ENCODE measurements at places on chromosomes 16 and 17.

GRCh38 chr17:78905116-78905515 lies 2.1 kb upstream of the CEP295NL start:
- no peak for DNase-seq

- no peak for DNase-seq
Observed at GRCh38 chr17:50840311-50840851, 5.0 kb downstream of the WFIKKN2 start.

DNA sequence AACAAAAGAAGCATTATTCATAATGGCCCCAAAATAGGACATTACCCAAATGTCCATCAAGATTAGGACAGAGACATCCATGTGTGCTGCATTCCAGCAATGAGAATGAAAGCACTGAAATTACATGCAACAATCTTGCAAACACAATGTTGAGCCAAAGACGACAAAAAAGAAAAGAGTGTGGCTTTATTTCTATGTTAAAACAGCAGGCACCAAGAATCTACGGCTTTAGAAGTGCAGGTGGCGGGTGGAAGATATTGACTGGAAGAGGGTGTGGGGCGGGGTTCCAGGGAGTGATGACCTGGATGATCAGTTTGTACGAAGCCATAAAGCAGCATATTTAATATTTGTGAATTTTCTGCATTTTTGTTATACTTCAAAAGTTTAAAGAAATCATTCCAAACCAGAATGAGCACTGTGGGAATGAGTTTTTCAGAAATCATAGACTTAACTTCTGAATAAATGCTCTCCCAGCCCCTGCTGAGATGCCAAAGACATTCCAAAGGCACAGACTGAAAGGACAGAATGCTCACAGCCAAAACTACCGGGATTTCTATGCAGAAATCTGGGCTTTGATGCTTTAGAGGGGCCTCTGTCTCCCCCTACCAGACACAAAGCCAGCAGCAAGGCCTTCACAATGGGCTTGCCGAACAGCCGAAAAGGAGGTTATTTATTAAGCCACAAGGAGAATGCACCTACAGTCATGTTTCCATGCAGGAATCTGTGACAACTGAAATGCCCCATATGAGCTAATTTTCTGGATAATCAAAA lies 361.6 kb downstream of the GRIN2A start:
- DNase-seq: no peak

DNA sequence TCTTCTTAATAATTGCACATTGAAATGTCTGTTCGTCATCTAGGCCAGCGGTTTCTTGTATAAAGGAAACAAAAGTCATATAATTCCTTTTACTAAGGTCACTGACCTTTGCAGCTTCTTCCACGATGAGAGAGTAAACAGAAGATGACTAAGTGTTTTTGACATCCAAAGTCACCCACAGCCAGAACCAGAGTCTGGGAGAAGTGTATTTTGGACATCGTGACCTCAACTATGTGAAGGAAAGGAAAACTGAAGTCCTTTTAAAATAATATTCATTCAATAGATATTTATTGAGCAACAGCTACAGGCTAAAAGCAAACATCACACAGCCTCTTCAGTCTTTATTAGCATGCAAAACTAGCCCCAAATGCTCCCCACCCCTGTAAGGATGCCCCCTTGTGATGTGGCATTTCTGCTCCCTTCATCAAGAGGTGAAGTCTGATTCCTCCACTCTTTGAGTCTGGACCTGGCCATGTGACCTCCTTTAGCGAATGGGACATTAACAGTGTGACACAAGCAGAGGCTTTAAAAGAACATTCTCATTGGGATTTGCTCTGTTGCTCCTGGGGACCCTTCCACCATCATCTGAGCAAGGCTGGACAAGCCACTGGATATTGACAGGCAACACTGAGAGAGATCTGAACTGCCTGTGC lies 8.1 kb upstream of the PMP22 start:
- peak; percentile 90 for DNase-seq

GRCh38 chr17:40445751-40446468 lies 2.7 kb downstream of the IGFBP4 start:
- no peak for DNase-seq

DNA sequence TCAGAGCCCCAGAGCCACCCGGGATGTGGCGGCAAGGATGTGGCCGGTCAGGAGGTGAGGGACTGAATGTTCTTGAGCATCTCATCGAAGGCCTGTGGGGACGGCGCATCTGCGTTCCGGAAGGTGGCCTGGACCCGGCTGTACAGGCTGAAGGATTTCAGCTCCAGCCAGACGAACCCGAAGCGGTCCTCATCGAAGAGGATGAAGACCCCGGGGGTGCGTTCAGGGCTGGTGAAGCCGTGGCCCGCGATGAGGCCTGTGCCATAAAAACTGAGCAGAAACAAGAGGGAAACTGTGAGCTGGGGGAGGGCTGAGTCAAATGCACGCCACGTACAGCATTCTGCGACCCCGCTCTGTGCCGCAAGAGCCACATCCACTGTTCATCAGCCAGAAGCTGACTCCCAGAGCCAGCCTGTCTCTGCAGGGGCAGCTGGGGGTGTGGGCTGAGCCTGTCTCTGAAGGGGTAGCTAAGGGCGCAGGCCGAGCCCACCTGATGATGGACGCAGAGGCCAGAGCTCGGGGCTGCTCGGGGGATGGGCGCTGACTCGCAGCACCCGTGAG lies 14.1 kb upstream of the C16orf95 start:
- no peak for DNase-seq

- no peak for DNase-seq
Observed at GRCh38 chr16:54143934-54144571, 142.5 kb downstream of the IRX3 start.

DNA sequence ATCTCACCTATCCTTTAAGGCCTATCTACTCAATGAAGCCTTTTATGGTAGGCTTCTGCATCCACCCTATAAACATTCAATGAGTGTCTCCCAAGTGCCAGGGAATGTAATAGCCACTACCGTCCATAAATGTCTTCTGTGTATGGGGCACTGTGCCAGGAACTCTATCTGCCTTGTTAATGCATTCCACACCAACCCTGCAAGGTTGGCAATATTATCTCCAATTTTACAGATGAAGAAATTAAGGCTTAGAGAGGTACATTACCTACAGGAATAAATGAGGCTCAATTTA lies 20.0 kb downstream of the MAP3K14 start:
- no peak for DNase-seq

DNA sequence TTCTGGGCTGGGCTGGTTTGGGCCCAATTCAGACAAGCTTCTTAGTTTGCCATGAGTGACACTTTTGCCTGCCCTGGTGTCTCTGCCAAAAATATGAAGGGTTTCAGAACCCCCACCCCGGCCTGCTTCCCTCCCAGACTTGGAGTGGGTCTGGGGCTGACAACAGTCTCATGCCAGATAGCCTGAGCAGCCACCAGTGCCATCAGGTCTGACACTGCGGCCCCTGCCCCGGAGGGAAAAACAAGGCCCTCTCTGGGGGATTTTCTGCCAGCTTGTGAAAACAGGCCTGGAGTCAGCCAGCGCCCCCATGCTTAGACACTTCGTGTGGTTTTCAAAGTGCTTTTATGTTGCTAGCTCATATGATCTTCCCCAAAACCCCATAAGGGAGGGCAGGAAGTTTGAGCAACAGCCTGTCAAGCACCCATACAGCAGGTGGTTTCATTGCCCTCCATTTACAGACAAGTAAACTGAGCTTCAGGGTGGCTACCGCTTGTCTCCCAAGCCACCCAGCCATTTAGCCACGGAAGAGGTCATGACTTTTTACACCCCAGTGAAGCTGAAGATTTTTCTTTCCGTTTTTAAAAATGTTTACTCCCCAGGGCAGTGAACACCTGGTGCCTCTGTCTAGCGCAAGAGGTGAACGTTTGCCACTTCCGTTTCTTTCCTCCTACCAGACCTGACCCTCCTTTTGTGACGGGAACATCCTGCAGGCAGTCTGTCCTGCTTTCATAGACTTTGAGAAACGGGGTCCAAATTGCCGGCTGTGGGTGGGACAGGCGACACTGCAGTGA lies 300.6 kb downstream of the SEC14L1 start:
- DNase-seq: no peak

DNA sequence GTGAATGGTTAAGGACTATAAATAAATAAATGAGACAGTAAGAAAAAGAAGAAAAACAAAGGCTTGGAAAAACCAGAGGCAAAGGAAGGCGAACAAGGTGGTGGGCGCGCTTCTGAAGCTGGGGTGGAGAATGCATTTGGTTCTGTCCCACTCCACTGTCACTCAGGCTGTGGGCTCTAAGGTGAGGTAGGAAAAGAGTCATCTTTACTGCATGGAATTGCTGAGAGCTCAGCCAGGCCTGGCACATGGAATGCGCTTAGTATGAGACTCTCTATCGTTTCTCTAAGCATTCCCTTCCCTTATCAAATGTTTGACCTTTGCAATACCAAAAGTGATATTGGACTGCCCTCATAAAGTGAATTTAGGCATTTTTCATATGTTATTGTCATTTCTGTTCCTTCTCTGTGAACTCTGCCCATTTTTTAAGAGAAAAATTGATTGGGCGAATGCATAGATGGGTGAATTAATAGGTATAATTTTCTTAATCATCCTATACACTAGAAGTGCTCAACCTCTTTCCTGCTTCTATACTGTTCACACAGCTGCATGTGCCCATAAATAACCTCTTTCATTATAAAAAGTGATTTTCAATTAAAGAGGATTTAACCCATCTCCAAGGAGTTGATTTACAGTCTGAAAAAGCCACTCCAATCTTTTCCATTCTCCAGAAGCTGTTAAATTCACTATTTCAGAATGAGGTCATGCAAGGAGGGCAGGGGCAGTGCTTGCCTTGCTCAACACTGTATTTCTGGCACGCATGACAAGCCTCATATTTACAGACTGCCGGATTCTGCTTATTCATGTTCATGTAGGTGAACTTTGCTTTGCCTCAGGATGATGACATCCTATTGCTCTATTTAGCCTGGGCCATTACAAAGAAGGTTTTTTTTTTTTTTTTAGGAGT lies 87.7 kb downstream of the MYH10 start:
- peak; percentile 62 for DNase-seq

DNA sequence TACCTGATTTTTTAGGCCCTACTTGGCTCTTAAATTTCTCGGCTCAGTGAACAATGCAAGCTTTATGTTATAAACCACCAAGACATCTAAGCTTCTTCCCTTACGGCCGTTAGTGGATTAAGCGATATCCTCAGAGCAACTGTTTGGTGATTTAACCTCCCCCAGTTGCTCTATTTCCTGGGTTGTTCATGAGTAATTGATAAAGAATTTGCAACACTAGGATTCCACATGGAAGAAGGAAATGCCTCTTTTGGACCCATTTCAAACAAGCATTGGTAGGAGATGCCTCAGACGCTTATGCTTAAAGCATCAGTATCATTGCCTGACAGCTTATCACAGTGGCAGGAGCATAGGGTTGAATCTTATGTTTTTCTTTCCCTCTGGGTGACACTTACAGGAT lies 65.3 kb downstream of the RBFOX1 start:
- no peak for DNase-seq

DNA sequence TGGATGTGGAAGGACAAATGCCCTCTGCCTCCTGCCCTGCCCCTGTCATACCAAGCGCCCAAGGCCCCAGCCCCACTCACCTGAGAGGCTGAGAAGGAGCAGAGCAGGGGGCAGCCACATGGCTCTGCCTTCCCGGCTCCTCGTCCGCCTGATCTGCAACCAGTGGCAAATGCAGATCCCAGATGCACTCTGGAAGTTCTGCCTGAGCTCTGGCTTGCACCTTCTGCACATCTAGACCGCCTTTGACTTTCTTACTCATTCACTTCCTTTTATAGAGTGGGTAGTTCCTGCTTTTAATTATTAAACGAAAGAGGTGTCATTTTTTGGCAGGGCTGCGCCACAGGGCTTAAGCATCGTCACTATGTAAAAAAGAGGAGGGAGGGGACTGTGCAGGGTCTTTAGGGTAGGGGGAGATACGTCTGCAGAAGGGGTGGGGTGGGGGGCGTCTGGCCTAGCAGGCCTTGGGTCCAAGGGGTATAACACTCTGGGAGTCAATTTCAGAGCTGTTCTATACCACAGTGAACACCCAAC lies at the start of gene CD300LB:
TSS of gene CD300LB (minus strand) at position 245 of the 531 bp plus-strand sequence. CDS start at position 120, 125 bp downstream.
- DNase-seq: no peak

DNA sequence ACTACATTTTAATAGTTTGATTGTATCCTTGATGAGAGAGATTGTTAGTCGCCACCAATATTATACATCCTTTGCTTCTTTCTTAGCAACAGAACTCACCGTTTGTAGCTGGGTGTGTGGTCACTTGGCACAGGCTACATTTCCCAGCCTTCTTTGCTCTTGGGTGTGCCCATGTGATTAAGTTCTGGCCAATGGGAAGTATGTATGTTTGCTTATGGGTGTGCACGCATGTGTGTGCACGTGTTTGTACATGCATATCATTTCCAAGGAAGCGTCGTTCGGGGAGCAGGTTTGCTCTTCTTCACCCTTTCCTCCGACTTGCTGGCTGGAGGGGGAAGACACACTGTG lies 4.4 kb upstream of the SEC14L1 start:
- no peak for DNase-seq

DNA sequence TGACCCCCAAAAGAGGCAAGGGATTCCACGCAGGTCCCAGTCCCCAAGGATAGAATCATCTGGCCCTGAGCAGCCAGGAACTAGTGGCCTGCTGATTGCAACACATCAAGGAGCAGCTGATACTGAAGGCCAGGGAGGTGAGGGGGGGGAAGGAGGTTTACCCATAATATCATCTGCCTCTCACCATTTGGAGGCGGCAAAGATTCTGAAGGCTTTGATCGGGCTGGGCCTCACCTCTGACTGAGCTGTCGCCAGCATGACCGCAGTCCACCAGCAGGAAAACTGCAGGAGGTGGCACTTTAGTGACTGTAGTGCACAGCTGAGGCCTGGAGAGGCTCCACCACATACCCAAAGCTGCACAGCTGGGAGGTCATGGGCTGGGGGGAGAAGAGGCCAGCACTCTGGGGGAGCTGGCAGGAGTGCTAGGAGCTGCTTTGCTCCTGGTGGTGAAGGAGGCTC lies 20.5 kb upstream of the ITGA3 start:
- no peak for DNase-seq

- no peak for DNase-seq
Observed at GRCh38 chr16:48354877-48355855, 30.0 kb downstream of the SIAH1 start.

GRCh38 chr17:78048346-78049292 lies 79.9 kb downstream of the TMC6 start:
- DNase-seq: no peak

DNA sequence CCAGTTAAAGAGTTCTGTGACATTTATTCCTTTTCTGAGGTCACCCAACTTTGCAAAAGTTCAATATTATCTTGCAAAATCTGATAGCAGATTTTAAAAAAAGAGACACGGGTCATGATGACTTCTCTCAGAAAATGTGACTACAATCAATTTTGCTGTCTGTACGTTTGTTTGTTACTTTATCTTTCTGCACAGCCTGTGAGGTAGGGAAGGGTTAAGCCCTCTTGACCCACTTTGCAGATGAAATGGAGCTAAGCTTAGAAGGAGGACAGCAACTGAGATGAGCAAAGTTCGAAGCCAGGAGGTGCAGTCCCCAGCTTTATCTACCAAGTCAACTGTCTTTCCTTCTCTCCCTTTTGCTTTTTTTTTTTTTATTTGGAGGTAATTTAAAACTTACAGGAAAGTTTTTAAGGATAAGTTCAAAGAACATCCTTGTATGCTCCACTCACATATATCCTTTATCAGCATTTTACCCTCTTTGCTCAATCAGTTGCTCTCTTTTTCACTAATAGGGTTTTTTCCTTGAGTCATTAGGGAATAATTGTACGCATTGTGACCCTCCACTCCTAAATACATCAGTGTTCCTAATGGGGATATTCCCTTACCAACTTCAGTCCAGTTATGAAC lies 86.8 kb downstream of the MSI2 start:
- DNase-seq: no peak

- no peak for DNase-seq
Observed at GRCh38 chr16:48542020-48542473, 67.9 kb downstream of the N4BP1 start.

Data from AG04450 (cell line).